ENCODE measurements at places on chromosomes 16 and 17.

DNA sequence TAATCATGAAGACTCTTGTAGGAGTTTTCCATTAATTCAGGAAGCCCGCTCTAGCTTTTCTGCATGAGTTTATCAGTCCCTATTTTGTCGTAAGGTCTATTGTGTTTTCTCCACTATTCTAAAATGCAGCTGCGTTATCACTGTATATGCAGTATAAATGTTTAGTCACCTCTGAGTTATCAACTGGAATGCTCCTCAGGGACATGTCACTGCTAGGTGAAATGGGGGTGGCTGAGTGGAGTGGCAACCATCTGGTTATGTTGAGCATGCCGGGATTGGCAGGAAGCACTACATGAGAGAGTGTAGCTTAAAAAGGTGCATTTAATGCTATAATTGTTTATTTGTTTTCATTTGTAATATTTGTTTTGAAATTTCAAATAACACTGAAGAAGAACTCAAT lies 285.2 kb upstream of the ELAC2 start:
- DNase-seq: no peak

GRCh38 chr16:2337431-2338296 lies 2.9 kb downstream of the ABCA3 start:
- no peak for DNase-seq

- no peak for DNase-seq
Observed at GRCh38 chr16:63749276-63749675, 1372.6 kb downstream of the CDH11 start.

DNA sequence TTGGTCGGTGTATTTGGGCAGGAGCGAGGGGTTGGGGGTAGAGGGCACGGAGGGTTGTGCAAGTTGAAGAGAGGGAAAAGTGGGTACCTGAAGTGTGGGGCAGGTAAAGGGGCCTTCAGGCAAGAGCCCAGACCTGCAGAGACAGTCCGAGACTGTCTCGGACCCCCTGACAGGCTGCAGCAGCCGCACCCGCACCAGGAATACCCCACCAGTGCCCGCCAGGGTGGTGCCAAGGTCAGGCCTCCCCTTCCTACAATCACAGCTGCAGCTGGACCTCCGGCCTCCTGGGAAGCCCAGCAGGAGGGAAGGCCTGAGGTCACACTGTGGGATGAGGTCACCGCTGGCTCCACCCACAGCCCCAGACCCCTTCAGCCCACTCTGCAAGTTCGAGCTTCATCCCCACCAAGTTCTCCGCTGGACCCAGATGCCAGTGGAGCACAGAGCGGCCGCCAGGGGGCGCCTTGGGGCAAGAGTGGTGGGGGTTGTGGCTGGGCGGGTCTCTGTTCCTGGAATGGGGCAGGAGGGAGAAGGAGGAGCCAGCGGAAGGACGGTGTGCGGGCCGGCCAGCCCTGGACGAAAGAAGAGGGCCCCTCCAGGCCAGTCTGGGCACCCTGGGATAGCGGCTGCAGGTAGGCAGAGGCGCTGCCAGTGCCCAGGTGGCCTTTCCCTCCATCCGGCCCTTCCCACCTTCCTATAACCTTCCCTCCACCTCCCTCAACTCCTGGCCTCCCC lies at the start of gene HSD3B7:
HSD3B7 (plus strand) TSS at position 539 of the 732 bp plus-strand sequence. CDS start 452 bp downstream, outside the sequence.
- DNase-seq: peak; percentile 95

DNA sequence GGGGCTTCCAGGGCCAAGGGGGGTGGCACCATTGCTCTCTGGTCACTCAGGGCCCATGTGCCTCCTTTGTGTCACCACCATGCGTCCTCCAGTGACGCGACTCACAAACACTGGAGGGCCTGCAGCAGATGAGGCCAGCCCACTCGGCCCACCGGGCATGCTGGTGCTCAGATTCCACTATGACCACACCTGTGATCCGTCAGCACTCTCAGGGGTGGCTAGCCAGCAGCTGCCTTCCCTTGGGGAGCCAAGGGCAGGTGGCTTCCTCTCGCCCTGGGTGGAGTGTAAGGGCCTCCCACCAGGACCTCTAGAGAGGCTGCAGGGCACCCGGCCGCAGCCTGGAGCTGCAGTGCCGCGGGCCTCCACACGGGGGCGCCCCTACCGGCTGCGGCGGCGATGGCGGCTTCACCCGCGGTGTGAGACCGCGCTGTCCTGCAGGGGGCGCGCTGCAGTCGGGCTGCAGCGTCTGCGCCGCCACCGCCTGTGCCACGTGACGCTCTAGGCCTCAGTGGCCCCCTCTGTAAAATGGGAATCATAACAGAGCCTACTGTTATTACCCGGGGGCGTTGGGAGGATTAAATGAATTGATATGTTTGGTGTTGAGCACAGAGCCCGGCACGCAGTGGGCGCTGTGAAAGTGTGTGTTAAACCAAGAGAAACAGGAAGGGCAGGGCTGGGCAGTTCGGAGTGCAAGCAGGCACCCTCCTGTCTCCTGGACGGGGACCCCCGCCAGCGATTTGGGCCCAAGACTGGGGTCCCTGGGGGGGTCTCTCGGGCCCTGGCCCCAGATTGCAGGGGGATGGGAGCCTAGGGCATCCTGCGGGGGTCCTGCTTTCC lies 192.4 kb upstream of the GSE1 start:
- DNase-seq: no peak

GRCh38 chr16:1895949-1896675 lies 22.1 kb downstream of the HS3ST6 start:
- no peak for DNase-seq

DNA sequence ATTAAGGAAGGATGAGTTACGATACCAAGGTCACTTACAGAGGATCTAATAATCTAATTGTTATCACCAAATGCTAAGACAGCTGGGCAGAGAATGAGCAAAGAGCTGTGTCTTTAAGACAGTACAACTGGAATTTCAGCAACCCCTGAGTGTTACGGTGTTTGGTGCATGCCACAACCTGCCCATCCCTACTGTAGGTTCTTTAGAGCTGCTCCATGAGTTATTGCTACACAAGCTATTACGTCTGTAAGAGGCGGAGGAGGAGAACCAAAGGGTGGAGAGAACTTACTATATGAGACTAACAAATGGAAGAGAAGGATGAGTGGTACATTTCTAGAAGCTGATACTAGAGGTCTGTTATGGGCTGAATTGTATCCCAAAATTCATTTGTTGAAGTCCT lies 14.2 kb upstream of the C17orf78 start:
- DNase-seq: no peak

- no peak for DNase-seq
Observed at GRCh38 chr16:57413733-57414132, 9.2 kb downstream of the CCL17 start.

GRCh38 chr17:14901376-14901775 lies 363.8 kb downstream of the PMP22 start:
- DNase-seq: no peak

DNA sequence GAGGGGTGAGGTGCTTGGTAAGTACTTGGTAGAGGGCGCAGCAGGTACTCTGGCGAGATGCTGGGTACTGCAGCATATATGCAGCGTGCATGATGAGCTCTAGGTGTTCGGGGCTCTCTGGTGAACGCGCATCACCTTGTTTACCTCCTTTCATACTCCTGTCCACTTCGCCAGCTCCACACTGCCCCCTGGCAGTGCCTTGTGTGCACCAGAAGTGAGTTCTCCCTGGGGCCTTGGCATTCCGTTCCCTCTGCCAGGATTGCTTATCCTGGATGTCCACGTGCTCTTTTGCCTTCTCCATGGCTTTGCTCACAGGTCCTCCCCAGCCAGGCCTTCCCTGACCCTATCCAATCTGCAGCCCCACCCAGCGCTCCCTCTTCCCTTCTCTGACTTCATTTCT lies 154.2 kb downstream of the MRM1 start:
- no peak for DNase-seq

DNA sequence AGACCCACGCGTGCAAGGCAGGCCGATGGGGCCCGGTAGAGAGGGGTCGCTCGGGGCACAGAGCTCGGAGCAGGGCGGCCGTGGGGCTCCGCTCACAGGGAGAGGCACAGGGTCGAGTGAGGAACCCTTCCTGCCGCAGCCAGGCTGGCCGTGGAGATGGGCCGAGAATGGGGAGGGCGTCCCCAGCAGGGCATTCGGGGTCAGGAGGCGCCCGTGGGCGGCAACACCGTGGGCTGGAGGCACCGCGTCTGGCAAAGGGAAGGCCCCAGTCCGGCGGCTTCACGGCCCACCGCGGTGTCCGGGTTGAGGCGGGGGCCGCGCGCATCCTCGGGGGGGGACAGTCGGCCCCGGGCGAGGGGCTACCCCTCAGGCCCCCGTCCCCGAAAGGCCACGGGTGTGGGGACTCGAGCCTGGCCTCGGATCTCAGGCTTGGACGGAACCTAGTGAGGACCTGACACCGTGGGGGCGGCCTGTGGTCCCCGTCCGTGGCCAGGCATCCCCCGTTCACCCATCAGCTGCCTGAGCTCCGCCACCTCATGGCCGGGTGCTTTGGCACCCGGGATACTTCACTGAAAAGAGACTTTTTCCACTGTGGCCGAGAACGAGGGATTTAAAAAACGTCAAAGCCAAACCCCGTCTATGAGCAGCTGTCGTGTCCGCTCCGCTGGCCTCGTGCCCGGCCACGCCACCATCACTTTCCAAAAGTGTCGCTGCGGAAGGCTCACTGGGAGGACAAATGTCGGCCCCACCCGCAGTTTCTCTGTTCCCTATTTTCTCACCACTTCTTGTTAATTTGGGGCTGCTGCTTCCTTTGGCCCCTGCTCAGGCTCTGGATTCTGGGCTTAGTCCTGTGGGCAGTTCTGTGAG lies 73.6 kb downstream of the METRNL start:
- DNase-seq: peak; percentile 91

- no peak for DNase-seq
Observed at GRCh38 chr17:33322063-33322462, 29.0 kb upstream of the ASIC2 start.

DNA sequence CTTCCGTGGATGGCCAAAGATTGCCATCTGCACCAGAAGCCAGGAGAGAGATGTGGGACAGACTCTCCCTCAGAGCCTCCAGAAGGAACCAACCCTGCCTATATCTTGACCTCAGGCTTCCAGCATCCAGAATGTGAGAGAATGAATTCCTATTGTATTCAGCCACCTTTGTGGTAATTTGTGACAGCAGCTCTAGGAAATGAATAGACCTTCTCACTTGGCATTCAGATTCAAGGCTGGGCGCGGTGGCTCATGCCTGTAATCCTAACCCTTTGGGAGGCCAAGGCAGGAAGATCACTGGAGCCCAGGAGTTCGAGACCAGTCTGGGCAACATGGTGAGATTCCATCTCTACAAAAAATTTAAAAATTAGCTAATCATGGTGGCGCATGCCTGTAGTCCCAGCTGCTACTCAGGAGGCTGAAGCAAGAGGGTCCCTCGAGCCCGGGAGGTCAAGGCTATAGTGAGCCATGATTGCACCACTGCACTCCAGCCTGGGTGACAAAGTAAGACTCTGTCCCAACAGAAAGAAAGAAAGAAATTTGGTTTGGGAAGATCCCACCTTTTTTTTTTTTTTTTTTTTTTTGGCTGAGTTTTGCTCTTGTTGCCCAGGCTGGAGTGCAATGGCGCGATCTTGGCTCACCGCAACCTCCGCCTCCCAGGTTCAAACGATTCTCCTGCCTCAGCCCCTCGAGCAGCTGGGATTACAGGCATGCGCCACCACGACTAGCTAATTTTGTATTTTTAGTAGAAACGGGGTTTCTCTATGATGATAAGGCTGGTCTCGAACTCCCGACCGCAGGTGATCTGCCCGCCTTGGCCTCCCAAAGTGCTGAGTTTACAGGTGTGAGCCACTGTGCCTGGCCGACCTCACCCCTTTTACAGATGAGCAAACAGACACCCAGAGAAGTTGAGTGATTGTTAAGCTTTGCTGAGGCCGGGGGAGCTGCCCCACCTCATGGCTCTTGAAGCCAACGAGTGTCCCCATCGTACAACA lies 4.3 kb upstream of the CPSF4L start:
- DNase-seq: peak; percentile 52

GRCh38 chr16:64865069-64865696 lies 256.7 kb downstream of the CDH11 start:
- no peak for DNase-seq

- no peak for DNase-seq
Observed at GRCh38 chr17:80229011-80229410, 8.8 kb downstream of the SLC26A11 start.

DNA sequence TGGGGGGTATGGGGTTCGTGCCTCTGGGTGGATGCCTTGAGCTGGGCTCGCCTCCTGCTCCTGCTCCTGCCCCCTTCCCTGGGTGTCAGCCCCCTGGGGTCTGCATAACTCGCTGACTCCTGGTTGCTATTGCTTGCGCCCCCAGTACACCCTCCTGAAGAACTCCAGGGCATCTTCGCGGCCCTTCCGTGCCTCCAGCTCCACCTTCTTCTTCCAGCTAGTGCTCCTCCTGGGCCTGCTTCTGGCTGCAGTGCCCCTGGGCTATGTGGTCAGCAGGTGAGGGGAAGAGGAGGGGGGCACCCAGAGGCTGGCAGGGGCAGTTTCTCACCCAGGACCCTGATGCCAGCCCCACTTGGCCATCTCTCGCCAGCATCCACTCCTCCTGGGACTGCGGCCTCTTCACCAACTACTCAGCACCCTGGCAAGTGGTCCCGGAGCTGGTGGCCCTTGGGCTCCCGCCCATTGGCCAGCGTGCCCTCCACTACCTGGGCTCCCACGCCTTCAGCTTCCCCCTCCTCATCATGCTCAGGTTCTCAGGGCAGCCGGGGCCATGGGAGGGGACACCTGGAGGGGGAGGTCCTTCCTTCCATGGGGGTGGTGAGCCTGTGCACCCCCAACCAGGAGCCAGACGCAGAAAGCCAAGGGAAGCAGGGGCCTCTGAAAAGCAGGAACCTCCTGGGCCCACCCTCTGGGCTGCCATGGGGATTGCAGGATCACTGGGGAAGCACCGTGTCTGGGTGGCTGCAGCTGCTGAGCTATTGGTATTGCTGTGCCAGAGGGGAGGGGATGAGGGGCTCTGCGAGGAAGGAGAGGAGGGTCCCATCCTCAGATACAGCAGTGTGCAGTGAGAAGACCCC lies 7.8 kb upstream of the C17orf99 start:
- DNase-seq: no peak

- DNase-seq: no peak
Observed at GRCh38 chr16:88507231-88507743, 54.2 kb downstream of the ZFPM1 start.

GRCh38 chr16:4309833-4310266 lies 6.0 kb upstream of the GLIS2 start:
- no peak for DNase-seq

DNA sequence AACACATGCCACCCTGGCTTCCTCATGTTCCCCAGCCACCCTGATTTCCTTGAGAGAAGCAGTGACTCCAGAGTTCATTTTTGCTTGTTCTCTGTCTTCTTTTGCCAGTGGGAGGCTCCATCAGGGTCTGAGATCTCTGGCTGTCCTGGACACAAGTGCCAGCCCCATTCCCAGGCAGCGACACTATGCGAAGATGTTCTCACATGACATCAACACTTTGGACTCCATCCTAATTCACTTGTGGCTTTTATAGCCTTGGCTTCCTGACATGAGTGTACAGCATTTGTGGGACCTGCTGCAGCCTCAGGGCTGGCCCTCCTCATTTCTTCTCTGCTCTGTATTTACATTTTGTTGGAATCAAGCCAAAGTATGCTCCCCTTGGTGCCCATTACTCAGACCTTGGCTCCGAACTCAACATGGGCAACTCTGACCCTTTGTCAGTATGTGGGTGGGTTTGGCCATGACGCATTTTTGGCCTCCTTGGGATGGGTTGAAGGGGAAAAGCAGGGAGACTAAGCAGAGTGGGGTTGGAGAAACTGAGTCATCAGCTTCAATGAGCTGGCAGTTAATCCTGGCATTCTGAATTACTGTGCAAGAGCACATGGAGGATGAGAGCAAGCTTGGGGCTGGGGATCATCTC lies 119.0 kb upstream of the EEF2KMT start:
- no peak for DNase-seq

GRCh38 chr16:87056083-87056482 lies 261.1 kb downstream of the C16orf95 start:
- DNase-seq: no peak

GRCh38 chr17:74151551-74152315 lies 51.7 kb upstream of the RPL38 start:
- DNase-seq: no peak
